ENCODE measurements at places on chromosomes 4 and X.

DNA sequence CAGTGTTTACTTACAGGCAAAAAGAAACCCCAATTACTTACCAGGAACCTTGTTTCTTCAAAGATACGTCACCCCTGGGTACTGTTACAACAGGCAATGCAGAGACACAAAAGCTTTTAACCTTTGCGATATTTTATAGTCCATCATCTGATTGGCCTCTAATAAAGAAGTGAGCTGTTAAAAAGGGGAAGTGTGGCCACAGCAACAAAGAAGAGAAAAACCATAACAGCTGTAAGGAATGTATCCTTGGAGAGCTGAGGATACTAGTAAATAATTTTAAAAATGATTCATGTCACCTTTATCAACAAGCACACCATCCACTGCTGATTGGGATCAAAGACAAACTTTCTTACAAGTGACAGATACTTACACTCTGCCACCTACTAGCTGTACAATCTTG is 14.1 kb downstream of the GABRA4 start:
- no peak for DNase-seq

GRCh38 chr4:184906480-184907097 is 80.8 kb upstream of the ACSL1 start:
- no peak for DNase-seq

- no peak for DNase-seq
These were observed 3.0 kb downstream of the PDLIM3 start for GRCh38 chr4:185532293-185532692.

DNA sequence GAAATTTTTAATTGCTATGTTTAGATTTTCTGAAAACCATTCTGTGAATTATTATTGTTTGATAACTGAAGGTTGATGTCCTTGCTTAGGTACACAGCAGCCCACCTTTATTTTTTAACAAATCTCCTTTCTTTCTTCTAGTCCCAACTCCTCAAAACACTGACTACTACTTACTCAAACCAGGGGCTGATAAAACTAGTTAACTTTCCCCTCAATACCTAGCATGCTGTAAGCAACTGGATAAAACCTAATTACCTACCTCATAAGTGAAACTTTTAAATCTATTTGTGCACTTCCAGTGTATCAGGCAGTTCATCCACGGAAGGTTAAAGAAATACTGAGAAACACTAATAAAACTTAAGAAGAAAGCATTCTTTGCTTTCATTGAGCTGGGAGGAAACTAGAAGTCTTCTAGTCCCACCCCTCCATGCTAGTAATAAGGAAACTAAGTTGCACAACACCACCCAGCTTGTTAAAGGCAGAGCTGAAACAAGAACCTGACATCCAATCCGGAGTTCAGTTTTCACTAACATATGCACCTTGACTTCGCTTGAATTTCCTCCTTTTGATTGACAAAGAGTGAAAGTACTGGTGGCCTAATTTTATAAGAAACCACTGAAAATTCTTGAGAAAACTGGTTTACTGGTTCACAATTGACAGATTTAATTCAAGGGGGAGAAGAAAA is 180.2 kb upstream of the TET2 start:
- DNase-seq, result no peak

DNA sequence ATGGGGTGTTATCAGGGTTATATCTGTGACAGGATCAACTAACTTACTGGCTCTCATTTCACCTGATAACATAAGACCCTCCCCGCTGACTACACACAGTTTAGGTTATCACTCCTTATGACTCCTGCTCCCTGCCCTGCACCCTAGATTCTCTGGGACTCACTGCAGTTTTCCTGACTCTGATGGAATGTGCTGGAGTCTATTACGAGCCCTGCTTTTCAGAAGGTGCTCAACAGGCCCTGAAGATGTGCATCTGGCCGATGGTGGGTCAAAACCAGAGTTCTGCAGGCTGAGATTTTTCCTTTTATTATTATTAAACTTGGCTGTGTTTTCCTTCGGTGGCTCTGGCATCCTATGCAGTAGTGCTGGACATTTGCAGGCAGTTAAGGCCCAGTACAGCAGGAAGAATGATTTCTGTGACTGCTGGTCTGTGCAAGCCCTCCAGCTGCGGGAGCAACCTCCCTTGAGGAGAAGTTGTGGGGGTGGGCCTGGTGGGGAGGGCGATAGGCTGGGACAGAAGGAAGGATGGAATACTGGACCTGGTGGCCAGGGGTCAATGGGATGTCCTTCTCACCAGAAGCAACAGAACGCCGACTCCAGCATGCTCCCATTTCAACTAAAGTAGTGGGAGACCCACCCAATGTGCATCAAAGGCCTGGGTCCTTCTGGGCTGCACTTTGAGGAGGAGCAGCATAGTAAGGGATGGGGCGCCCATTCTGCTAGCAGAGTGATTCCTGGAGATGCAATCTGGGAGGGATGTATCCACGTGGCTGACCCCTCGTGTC is 11.0 kb downstream of the SOD3 start:
- no peak for DNase-seq

GRCh38 chr4:30245140-30245539 is 475.0 kb upstream of the PCDH7 start:
- DNase-seq, result no peak

- DNase-seq, result no peak
These were observed 48.9 kb downstream of the ACSL4 start for GRCh38 chrX:109684136-109684535.

DNA sequence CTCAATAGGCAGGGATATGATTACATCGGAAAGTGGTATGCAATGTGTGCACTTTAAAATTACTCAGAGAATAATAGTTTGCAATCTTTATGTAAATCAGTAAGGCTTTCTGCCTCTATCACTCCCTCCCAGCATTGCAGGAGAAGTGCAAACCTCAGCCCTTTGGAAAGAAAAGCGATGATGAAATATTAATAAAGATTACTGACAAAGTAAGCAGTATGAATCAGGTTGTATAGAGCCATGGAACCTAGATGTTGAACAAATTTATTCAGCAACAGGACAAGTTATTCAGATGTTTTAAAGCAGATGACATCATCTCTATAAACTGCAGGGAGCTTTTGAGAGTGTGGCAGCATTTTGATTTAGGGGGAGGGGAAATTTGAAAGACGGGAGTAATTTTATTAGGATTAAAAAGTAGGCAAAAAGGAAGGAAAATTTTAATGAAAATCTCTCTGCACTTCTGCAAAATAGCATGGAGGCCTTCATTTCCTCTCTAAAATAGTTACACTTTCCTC is 631.7 kb upstream of the GRIA3 start:
- no peak for DNase-seq

GRCh38 chrX:116436358-116436816 is at the start of gene SLC6A14:
Gene SLC6A14, plus strand, starts transcription at chrX:116436606. Its CDS starts 104 bp downstream, at chrX:116436710.
- DNase-seq, result no peak

DNA sequence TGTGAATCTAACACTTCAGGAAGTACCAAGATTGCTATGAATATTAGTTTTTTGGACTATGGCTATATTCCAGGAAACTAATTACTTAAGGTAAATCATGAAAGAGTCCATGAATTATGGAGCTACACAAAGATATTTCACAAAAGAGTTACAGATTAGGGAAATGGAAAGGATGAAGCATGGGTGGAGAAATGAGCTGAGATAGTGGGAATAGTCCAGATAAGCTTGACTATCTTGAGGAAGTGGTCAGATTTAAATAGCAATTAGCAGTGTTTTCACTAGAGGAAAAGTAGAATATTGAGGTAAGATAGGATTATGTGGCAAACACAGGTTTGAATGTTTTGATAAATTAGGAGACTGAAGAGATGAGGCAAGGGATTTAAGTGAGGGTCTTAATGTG is 42.1 kb upstream of the C1GALT1C1 start:
- DNase-seq, result no peak

- DNase-seq, result no peak
These were observed 28.1 kb downstream of the SLC30A9 start for GRCh38 chr4:42018451-42018850.

DNA sequence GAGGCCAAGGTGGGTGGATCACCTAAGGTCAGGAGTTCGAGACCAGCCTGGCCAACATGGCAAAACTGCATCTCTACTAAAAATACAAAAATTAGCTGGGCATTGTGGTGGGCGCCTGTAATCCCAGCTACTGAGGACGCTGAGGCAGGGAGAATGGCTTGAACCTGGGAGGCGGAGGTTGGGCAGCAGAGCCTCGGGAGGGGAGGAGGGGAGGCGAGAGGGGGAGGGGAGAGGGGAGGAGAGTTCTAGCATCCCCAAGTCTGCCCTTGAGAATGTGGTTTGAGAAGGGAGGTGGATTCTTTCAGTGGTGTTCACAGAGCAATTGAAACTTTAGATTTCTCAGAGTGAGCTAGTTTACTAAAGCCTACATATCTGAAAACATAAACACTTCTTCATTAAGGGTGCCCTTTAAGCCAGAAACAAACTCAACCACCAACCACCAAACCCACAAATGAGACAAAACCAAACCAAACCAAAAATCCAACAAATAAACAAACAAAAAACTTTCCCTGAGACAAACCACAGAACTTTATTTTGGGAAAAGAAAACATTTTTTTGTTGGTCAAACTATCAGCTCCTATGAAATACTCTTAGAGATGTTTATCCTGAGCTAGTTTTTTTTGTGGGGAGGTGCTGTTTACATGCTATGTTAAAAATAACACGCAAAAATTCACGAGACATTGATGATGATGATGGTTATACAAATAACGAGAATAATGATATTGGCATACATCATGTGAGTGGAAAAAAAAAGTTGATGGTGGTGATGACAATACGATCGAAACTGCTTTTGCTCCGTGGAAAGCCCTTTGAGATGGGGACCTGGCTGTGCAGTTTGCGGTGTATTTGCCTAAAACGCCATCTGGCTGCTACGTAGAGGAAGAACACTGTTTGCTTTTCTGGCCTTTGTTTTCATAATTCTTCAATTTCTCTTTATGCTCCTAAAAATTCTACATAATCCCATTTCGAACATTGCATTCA is 98.2 kb upstream of the PRKX start:
- peak; percentile 33 for DNase-seq

DNA sequence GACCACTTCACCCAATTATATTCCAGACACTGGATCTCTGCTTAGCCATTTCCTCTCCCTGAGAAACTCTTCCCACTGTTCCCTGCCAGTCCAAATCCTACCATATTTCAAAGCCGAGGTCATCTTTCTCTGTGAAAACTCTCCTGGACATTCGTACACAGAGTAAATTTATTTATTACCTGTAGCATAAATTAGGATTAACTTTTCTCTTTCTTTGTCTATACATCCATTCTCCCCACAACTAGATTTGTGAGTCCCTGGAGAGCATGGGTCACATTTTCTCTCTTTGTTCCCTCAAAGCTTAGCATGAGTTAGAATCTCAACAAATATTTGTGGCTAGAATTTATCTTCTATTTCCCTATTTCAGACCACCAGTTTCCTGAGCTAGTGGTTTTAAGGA is 27.8 kb upstream of the SMIM10 start:
- DNase-seq, result no peak

DNA sequence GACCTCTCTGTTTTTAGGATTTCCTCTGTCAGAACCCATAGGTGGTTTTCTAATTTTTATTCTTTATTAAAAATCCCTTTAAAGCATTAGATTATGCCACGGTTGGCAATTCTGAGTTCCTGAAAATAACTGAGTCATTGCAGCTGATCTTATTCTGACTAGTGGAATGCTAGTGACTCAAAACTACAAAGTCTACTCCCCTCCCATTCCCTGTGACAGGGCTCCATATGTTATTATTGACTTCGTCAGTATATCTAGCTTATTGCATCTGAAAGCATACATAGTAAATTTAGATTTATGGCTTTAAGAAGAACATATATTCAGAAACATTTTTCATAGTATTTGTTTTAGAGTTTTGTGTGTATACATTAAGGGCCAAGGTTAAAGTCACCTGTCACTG is 38.5 kb downstream of the HERC3 start:
- DNase-seq, result no peak

- no peak for DNase-seq
These were observed 121.1 kb upstream of the SORBS2 start for GRCh38 chr4:185933078-185933581.

GRCh38 chrX:131840799-131841495 is 182.2 kb upstream of the STK26 start:
- no peak for DNase-seq

DNA sequence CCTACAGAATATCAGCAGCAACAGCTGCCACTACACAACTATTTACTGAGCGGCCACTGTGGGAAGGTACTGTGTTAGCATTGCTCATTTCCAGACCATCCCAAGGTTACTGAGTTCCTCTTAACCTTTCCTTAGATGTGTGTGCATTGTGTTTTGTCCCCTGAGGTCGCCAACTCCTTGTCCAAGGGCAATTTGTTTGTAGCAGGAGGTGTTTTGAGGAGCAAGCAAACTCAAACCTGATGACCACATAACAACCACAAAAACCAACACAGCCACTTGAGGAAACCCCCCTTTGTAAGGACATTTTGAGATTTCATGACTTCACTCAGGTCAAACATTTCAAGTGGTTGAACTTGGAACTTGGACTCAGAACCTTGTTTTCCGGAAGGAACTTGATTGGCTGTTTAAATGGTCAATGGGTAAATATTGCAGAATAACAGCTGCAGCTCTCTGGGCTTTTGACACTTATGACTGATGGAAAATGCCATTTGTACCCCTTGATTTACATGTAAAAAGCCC is 122.3 kb downstream of the MID1IP1 start:
- DNase-seq, result no peak

DNA sequence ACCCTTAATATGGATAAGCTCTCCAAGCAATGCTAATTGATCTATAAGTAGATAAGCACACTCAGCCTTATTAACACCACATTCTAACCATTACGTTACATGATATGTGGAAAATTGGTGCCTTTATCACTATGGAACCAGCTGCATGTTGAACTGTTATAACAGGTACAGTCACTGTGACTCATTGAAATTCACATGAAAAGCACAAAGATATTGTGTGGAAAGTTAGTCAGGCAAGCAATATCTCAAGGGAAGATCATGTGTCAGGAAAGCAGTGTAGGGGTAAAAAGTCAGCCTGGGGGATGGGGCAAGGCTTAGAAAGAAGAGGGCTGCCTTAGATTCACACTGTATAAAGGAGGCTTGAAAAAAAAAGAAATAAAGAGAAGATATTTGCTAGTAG is 313.7 kb upstream of the SMIM31 start:
- no peak for DNase-seq

GRCh38 chr4:76341063-76341462 is 34.5 kb downstream of the STBD1 start:
- no peak for DNase-seq

DNA sequence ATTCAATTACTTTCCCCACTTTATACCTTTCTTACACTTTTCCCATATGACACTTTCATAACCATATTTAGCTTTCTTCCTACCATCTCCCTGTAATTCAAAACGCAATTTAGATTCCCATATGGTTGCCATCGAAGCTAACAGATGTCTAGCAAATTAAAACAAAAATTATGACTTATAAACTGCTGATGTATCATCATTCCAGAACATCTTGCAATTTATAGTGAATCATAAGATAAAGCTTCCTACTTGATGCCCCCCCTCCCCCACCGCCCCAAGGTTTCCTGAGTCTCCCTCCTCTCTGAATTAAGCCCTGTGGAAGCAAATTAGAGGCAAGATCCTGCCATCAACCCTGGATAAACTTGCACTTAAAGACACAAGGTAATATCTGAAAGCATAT is 5.4 kb downstream of the TSPAN5 start:
- DNase-seq, result no peak

Measured in stimulated activated CD4-positive, alpha-beta T cell treated with anti-CD3 and anti-CD28 coated beads, Interleukin-4, amount 100 ng/mL, for 1 hour (primary cell).